ENCODE measurements at places on chromosomes 7 and 10.

DNA sequence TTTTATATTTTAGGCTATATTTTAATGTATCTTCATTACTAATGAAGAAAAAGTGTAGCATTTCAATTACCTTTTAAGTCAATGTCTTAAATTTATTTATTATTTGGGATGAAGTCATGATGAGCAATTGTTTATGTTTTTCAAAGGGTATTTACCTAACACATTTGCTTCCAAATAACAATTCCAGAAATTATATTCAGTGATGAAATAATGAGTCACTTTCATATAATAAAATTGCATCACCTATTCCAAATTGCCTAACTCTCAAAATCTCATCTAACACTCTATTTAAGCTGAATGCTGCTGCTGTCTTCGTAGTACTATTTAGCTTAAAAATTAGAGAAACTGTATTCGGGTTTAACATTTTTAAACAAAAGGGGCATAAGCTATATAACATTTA is 97.7 kb downstream of the PRKG1 start:
- no peak for DNase-seq

DNA sequence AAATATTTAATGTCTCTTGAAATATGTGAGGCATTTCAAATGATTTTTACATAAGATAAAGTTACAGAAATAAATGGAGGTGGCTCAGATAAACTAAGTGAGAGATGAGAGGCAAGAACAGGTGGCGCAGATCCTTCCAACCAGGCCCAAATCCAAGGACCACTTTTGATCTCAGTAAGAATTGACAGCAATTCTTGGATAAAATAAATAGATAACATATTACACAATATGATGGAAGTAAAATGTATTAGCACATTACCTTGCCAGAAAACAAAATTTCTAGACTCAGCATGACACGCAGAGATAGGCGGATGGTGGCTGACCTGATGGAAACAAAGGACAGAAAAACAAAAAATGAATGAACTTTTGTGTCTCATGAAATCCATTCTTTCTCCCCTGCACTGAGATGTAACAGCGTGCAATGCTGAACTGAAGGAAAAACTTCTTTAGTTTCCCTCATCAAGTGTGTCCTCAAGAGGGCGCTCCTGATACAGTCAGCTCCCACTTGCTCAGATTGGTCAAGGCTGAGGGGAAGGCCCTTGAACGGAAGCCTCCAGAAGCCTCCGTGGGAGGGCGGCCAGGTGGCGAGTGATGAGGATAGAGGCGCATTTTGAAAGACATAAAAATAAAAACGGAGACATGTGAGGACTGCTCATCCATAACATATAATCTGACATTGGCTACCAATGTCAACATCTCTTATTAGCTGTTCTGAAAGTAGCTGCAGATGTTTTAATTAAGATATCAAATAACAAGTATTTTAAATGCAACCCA is 62.8 kb upstream of the GSDME start:
- DNase-seq = peak; percentile 86

GRCh38 chr10:127400216-127400615 is 148.9 kb upstream of the NPS start:
- DNase-seq = no peak

GRCh38 chr10:64086083-64086767 is 565.0 kb downstream of the REEP3 start:
- no peak for DNase-seq

GRCh38 chr7:98821348-98821747 is 48.5 kb downstream of the TMEM130 start:
- DNase-seq = no peak

GRCh38 chr10:64880546-64880945 is 1359.3 kb downstream of the REEP3 start:
- no peak for DNase-seq

- DNase-seq = no peak
These were observed 45.9 kb downstream of the SVIL start for GRCh38 chr10:29588629-29589421.

- no peak for DNase-seq
These were observed 841.3 kb upstream of the ZWINT start for GRCh38 chr10:57202356-57202755.

DNA sequence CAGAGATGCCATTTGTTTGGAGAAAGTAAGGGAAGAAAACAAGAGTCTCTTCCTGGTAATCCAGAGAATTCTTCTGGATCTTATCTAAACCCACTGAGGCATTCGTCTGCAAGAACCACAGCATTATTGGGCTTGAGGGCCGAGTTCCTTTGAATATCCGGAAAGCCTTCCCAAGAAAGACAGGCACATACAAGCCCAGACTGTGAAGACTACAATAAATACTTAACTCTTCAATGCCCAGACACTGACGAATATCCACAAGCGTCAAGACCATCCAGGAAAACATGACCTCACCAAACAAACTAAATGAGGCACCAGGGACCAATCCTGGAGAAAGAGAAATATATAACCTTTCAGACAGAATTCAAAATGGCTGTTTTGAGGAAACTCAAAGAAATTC is 99.0 kb downstream of the RNF32 start:
- DNase-seq = no peak

- DNase-seq = no peak
These were observed 504.2 kb upstream of the MBL2 start for GRCh38 chr10:53276797-53277196.

GRCh38 chr7:134761266-134761665 is 18.2 kb upstream of the CALD1 start:
- DNase-seq = no peak

DNA sequence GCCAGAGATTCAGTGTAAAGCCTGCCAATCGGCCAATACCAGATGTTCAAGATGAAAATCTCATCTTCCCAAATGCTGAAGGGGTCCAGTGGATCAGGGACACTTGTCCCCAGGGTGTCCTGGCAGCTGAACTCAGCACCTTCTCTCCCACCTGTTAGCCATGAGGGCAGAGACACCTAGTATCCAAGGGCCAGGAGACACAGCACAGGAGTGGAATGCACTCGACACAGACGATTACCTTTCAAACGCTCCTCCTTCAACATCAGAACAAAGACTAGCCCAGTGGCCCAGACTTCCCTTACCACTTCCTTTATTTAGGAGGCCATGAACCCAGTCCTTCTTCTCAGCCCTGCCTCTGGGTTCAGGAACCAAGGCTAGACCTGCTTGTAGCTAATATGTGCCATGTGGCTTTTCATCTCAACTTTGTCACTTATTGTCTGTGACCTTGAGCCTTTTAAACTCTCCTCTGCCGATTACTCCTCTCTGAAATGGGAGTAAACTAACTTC is 180.3 kb upstream of the PLXNA4 start:
- no peak for DNase-seq

DNA sequence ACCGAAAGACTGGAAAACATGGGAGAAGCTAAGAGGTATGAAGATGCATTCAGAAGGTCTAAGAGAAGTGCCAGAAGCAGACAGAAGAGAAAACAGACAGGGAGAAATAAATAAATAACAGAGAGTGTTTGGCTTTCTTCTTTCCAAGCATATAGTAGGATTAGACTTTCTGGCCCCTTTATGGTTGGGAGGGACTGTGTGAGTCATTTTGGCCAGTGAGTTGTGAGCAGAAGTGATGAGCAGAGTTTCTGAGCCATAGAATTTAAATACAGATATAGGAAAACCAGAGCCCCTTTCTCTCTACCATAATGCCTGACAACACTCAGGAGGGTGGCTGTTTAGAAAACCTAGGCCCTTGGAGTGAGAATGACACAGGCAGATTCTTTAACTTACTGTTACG is 171.0 kb downstream of the PPP1R17 start:
- no peak for DNase-seq

DNA sequence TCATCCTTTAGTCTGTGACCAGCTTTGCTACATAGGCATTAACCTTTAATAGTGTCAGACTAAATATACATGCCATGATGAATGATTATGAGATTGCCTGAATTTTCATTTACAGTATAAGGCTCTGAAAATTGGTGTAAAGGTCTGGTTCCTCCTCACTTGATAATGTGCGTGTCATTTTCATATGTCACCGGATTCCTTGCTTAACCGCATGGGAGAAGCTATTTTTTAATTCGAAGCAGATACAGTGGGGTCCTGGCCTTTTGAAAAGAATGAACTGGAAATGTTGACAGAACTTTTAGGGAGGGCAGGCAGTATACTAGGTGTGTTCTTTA is 192.4 kb upstream of the SH2B2 start:
- no peak for DNase-seq

GRCh38 chr10:71727738-71728737 is 8.5 kb upstream of the C10orf105 start:
- DNase-seq = no peak

DNA sequence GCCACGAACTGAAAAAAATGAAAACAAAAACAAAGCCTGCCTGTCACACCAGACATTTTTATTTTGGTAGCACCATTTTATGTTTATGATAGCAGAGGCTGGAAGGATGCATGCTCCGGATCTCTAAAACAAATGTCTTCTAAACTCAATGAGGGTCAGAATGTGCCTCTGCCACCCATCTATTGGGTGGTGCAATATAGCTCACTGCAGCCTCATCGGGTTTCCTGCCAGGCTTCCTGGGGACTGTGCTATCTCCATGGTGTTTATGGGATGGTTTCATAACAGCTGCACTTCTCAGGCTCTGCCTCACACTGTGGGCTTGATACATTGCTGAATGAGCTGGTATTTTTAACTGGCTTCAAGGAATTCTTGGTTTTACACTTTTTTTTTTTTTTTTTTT is 94.4 kb downstream of the ITIH5 start:
- no peak for DNase-seq

DNA sequence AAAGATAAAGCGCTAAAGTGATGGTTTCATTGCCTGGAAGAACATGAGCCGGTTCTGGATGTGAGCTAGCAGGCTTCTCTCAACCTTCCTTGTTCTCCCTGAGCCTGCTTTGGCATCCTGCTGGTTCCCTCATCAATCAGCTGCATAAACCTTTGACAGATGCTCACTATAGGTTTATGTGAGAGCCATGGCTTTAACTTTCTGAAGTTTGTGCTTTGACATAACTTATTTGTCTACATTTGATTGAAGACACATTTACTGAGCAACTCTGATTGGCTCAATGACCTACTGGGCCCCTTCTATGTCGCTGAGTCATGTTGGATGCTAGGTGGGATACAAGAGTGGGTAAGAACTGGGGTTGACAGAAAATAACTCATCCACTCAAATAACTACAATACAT is 192.0 kb downstream of the ADAM12 start:
- no peak for DNase-seq

DNA sequence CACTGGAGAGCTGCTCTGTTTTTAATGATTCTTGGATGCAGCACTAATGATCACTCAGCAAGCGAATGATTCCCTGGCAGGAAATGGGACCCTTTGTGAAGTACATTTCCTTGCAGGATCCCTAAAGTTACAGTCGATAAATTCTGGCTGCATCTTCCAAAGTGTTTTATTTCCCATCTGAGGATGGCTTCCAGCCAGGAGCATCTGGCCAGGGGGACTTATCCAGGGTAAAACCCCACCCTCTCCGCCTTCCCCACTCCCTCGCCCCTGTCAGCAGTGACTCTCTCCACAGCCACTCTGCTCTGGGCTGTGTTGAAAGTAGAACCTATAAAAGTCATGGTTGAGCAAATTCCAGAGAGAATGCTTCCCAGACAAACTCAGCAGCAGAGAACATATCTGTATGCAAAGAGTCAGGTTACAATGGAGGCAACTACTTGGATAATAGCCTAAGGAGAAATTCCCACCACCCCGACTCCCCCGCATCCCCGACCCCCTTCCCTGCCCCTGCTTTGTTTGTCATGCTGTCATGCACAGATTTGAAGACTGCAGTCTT is 111.0 kb upstream of the ANLN start:
- DNase-seq = no peak

GRCh38 chr10:122911889-122912484 is 1.6 kb downstream of the FAM24A start:
- no peak for DNase-seq

- DNase-seq = no peak
These were observed 205.9 kb upstream of the PHF14 start for GRCh38 chr7:10767771-10768170.

GRCh38 chr10:36748128-36748871 is 377.1 kb upstream of the ANKRD30A start:
- DNase-seq = no peak

DNA sequence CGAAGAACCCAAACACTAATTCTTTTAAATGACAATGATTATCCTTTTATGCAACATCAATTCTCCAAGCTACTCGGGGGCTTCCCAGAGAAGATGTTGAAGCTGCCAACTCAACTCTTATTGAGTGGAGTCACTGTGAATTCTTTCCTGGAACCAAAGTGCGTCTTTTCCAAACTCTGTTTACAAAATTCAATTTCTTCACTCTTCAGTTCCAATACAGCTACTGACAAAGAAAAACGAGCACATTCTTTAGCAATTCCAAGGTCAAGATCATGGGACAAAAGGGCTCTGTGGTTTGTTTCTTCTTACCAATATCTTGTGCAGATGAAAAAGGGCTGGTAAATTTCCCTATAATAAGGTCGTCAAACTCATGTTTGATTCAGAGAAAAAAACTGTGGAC is 74.2 kb downstream of the FAS start:
- no peak for DNase-seq

GRCh38 chr10:113177156-113177935 is 227.3 kb downstream of the TCF7L2 start:
- no peak for DNase-seq

DNA sequence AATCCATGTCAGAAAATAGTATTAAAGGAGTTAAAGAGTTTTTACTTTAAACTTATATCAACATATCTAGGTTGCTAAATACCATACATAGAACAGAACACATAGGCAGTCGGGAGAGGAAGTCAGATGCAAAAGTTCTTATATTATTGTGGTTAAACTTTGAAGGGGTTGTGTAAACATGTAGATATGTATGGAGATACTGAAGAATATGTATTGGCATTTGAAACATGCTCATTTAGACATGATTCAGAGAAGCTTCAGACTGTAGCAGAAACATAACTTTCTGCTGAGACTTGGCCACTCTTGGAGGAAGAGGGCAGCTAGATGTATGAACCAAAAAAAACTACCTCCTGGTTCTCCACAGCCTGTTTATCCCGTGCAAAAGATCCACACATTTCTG is 103.5 kb upstream of the FERD3L start:
- no peak for DNase-seq

- DNase-seq = no peak
These were observed 72.6 kb upstream of the NANOS1 start for GRCh38 chr10:118956802-118957442.
